ENCODE measurements at places on chromosomes 1 and 21.

DNA sequence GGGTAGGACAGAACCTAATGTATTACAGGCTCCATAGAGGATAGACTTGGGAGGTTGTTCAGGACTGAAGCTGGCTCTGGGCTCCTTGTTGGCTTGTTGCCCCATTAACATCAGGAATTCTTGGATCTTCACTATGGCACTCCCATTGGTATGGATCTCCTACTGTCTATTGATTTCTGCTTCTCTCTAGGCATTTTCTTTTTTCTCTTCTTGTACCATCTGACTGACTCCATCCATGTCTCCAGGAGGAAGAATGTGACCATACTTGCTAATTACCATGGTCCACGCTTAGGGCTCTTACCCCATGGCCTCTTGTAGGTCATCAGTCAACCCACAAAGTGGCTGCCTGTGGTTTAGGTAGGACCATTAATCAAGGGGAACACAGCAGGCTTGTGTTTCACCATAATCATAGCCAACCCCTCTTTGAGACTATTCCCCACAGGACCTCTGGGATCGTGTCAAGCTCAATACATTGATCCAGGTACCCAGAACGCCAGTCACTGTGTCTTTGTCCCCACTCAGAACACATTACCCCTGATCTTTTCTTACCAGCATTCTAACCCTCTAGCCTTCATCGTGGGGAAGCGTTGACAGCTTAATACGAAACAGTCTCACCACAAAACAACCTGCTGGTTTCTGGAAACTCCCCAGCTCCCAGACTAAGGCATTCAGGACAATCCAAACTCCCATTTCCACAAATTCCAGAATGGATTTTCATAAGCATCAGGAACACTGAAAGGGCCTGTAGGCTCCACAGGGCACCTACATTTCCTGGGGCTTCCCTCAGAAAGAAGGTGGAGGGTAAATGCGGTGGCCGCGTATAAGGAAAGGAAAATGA is 97.1 kb downstream of the ETS2 start:
- ATAC-seq, result no peak

DNA sequence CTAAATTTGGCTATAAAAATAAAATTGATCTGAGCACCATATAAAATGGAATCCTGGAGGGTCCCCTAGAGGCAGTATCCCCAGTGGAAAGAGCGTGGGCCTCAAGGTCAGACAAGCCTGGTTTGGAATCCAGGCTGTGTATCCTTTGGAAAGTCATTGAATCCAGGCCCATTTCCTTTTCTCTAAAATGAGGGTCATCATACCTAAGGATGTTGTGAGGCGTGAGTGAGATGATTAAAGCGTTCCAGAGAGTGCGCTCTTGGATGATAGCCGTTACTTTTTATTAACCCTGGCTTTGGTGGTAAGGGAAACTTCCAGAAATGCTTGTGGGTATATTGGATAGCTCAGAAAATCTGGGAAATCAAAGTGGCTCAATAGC is 683 bp upstream of the ZNF436 start:
- ATAC-seq, result no peak

DNA sequence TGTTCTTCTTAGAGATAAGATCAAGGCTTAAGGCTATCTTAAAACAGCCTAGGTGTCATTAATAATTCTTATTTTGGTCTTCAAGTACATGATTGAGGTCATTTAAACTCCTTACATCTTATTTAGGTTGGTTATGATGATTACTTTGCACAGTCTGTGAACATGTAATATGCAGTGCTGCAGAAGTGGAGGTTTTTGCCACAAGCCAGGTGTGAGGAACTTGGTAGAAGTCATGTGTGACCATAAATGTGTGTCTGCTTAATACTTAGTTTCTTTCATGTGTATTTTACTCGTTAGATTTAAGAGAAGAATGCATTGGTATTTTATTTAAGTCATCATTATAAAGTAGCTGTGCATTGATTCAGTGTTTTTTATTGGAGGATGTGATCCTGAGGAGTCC is 10.1 kb downstream of the ATG4C start:
- ATAC-seq, result no peak

DNA sequence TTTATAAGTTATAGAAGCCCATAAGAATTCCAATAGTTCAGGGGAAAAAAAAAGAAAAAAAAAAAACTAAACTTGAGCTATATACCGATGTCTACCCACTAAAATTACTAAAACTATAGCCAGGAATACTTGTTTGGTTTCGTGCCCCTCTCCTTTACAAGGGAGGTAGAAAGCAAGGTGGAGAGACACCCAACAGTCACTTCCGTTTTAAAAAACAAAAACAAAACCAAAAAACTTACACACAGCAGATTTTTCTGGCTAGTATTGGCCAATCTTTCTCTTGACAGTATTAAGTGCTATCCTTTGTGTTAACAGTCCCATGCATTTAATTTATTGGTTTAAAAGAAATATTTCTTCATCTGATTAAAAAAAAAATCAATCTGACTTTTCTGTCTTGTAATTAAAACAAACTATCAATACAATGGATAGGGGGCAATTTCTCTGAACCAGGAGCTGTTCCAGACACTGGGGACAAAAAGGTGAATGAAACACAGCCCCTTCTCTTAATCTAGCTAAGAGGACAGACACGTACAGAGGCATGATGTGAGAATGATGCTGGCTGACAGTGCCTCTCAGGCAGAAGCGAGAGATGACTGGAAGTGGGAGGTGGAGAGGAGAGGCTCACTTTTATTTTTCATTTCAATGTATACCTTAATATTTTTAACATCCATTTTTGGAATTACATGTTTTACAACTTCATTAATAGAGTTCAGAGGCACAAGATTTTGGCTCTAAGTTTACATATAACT is 214.8 kb downstream of the RERE start:
- no peak for ATAC-seq

DNA sequence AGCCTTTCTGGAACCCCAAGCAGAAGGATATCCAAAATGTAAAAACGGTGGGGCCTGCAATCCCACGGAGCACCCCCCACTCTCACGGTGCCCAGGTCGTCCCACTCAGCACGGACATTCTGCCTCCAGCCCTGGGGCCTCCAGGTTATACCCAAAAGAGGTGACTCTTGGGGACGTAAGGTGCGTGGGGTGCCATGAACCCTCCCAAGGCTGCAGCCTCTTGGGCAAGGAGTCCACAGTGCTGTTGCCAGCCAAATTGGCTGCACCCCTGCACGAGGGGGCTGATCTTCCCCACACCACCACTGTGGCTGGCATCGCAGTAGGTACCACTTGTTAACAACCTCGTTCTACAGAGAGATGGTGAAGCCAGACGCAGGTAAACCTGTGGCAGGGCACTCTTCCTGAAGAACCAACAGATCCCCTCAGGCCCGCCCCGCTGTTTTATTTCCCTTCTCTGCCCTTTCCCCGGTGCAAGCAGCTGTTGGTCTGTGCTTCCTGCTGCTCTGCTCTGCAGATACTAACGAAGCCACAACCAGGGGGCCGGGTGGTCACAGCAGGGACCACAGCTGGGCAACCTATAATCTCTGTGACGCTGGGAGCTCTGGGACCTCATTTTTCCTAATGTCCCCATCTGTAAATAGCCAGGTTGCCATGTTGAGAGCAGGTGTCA is 8.7 kb downstream of the TFF3 start:
- no peak for ATAC-seq

GRCh38 chr21:43012596-43012995 is 38.2 kb downstream of the PKNOX1 start:
- ATAC-seq, result peak; percentile 81

DNA sequence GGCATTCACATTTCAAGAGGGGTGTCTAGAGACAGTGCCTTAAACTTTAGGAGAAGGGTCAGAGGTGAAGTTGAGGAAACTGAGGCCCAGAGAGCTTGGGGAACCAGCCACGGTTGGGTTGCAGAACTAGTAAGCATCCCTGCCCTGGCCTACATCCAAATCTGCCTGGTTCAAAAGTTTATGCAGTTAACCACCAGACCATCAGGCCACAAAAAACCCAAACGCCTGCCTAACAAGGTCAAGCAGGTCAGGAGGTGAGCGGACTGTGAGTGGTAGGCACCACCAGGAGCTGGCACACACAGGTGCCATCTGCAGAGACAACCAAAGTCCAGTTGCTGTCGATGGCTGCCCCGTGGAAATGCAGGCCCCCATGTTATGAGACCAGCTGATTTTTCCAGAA is 51.2 kb downstream of the FBXO2 start:
- no peak for ATAC-seq

- peak; percentile 47 for ATAC-seq
Measured at GRCh38 chr1:21579791-21580190, 70.6 kb downstream of the ALPL start.

- ATAC-seq, result peak; percentile 89
Measured at GRCh38 chr21:34771512-34772028, 102.8 kb downstream of the CLIC6 start.
